Activated CD8-positive, alpha-beta memory T cell treated with anti-CD3 and anti-CD28 coated beads, Interleukin-2, amount 50 U/mL, for 4 hours (primary cell): ENCODE measurements at places on chromosomes 6 and 20.

DNA sequence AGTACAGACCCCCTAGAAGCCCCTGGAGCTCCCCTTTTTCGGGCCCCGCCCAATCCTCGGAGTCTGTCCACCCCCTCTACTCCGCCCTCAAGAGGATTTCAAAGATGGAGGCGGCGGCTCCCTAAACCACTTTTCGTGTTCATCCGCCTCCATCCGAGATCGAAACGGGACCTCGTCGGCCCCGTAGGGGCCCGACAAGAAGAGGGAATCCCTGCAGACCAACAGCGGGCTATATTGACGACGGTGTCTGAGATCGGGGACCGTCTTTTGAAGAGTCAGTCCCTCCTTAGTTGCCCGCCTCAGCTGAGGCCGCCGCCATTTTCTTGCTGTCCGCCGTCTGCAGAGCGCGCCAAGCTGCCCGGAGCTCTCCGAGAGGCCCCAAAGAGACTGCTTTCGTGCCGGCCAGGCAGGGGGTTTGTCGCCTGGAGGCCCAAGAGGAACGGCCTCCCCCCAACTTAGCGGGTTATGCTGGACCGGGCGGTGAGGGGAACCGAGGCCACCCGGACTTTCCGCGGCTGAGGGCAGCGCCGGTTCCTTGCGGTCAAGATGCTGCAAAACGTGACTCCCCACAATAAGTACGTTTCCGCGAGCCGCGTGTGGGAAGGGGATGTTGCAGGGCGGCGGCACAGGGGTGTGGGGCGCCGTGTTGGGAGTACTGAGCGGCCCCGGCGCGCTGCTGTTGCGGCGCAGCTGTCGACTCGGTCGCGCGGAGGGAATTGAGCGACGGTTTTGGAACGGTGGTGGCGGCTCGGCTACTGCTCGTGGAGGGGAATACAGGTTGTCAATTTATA, 4.2 kb downstream of the BRD2 start:
- peak; percentile 62 for DNase-seq

GRCh38 chr20:13817342-13817741, 32.5 kb downstream of the NDUFAF5 start:
- DNase-seq = no peak

GRCh38 chr6:46440141-46440540, 51.1 kb downstream of the RCAN2 start:
- DNase-seq = no peak

- no peak for DNase-seq
Measured at GRCh38 chr6:20918868-20919267, 384.6 kb downstream of the CDKAL1 start.

GRCh38 chr6:28648878-28649375, 123.2 kb downstream of the GPX5 start:
- DNase-seq = no peak
